ENCODE measurements at places on chromosomes 5 and 9. TPM values are rescaled to one million over a fixed set of nuclear protein-coding genes. Genes with fewer than 3 reads are reported as not detected.

- DNase-seq = no peak
Observed at GRCh38 chr5:50663636-50664035, 2.8 kb upstream of the PARP8 start.

- no peak for DNase-seq
Observed at GRCh38 chr9:74953235-74953751, 581 bp upstream of the C9orf40 start.

- DNase-seq = peak; percentile 48
Observed at GRCh38 chr5:132011622-132012343, at the start of gene ACSL6. TSS of gene ACSL6 (minus strand) at chr5:132011658. CDS start at chr5:132011553, 105 bp downstream.

- no peak for DNase-seq
Observed at GRCh38 chr9:114836769-114837168, 30.9 kb upstream of the TNFSF15 start.

GRCh38 chr5:149790276-149790675 lies 60.2 kb downstream of the PPARGC1B start:
- no peak for DNase-seq

Gene OR13D1
- total RNA-seq = not detected

All from Calu3 (cell line).